ENCODE measurements at places on chromosomes 3 and 15.

- no peak for DNase-seq
Observed at GRCh38 chr3:79018671-79019136, 749.1 kb downstream of the ROBO1 start.

- no peak for DNase-seq
Observed at GRCh38 chr3:122975924-122976293, 51.7 kb downstream of the SEMA5B start.

GRCh38 chr3:195133462-195133861 lies 137.5 kb downstream of the XXYLT1 start:
- no peak for DNase-seq

DNA sequence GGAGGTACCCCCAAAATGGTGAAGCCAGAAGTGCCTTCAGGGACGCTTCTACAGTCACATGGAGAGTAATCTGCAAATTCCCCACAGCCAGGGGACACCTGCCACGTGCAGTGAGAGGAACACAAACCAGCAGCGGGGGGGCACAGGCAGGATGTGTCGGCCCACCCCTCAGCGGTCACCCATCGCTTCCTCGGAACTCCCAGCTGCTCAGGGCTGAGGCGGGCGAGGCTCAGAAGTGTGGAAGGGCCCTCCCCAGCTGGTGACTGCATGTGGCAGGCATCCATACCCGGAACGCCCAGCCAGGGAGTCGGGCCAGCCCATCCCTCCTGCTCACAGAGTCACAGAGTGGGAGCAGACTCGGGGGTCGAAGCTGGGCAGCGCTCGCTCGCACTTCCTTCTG lies 63.7 kb downstream of the SLC12A8 start:
- DNase-seq: no peak

DNA sequence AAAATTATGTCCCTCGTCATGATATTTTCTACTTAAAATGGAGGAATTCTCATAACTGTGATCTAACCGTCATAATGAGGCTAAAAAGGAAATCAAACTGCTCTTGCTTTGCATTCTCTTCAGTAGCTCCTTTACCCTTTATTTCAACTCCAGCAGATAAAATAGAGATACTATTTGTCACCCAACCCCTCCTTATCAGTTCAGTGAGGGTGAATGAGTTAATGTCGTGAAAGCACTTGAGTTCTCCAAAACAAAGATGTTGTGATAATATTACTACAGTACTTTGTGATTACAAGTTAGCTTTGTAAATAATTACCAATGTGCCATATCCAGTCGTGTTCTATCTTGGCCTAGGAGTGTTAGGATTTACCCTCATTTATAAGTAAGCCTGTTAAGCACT lies 63.4 kb upstream of the ANKRD28 start:
- DNase-seq: no peak

GRCh38 chr3:177554895-177555759 lies 357.8 kb upstream of the TBL1XR1 start:
- no peak for DNase-seq

DNA sequence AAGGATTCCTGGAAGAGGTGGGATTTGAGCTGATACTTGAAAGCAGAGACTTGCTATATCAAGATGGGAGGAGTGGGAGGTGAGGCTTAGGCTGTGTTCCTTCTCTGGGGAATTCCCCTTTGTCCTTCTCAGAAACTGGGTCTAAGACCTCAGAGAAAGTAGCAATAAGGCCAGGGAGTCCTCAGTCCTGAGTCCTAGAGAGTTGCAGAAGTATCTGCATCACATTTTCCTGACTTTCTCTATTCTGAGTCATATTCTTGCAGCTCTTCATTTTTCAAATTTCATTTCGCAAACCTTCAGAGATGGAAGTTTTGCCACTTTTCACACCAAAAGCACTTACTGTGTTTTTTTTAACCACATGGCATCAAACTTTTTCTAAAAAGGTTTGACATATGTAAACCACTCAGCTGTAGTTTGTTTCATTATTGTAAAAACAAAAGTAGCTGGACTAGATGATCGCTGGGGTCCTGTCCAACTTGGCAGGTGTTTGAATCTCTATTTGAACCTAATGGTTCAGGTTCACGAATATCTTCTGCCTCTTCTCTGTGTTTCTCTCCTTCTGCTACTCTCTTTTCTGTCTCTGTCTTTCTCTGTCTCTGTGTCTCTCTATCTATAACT lies 21.3 kb downstream of the COLQ start:
- DNase-seq: no peak

- DNase-seq: no peak
Observed at GRCh38 chr3:123082370-123083065, 15.7 kb downstream of the PDIA5 start.

DNA sequence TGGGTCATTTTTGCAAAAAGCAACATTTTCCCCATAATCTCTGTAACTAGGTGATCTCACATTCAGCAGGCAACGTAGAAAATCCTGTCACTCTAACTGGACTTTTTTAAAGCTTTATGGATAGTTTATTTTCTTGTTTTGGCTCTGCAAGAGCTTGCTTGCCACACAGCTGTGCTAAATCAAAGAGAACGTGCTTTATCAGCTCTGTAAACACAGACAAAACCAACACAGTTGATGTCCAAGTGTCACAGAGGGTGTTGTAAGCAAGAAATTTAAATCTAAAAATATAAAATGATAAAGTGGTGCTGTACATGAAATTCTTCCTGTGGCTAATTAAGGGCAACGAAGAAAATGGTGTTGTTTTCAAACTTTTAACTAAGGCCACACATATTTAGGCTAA lies 97.5 kb upstream of the STAC start:
- DNase-seq: no peak

DNA sequence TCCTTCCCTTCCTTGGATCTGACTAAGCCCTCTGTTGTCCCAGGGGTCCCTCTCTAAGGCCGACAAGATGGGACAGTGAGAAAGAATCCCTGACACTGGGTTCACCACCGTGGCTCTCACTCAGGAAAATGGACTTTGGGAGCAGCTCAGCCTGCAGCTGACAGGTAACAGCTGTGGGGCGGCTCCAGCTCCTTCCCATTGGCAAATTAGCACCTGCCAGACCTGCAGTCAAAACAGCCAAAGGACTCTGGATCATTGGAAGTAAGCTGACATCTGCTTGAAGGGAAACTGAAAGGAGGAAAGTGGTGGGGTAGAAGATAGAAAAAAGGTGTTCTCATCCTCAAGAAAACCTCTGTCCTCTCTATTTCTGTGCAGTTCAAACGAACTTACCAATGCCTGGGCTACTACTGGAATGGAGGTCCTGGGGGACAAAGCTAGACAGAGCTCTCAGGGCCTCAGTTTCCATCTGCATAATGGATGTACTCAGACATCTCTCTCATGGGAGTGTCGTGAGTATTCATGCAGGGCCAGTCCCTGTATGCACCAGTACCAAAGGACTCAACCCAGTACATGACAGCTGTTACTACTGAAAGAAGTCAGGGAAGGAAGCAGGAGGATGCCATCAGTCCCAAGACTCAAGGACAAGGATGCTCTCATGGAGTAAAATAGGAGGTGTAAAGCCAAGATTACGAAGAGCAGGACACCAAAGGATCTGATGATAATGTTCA lies 53.6 kb upstream of the DCLK3 start:
- DNase-seq: no peak

DNA sequence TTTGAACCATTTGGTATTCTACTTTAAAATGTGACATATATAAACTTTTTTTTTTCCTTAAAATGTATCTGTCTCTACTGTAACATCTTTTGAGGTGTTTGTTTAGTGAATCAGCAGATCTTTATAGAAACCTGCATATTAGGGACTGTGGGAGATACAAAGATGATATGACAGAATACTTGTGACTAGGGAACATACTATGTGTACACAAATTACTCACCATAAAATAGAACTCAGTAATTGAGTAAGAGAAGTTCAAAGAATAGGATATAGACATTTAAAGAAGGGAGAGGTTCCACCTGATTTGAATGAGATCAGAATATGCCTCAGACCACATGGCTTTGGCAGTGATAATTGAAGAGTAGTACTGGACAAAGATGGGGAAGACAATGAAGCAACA lies 47.9 kb downstream of the ATP2C1 start:
- DNase-seq: no peak

DNA sequence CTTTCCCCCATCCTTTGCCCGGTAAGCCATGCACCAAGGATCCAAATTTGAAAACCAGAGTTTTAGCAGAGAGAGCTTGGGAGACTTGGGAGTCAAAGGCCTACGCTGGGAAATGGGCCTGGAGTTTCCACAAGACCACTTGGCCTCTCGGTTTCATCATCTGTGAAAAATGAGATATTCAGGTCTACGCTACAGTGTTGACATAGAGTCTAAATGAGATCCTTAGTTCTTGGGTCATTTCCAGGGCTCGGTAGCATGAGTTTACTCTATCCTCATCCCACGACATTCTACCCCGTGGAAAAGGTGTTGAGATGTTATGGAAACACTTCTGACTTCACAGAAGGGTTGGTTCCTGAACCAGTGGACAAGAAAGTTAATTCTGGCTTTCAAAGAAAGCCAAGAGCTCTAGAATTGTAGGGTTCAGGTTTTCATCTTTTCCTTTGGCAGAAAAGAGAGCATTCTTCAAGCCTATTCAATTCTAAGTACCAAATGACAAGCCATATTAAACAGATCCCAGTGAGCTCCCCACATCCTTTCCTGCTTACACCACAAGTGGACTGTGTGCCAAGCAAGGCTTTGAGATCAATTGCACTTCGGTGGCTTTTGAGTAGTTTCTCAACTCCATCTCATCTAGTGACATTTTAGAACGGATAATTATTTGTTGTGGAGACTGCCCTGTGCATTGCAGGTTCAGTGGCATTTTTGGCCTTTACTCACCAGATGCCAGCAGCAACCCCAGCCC lies 219.7 kb downstream of the SLCO3A1 start:
- no peak for DNase-seq

DNA sequence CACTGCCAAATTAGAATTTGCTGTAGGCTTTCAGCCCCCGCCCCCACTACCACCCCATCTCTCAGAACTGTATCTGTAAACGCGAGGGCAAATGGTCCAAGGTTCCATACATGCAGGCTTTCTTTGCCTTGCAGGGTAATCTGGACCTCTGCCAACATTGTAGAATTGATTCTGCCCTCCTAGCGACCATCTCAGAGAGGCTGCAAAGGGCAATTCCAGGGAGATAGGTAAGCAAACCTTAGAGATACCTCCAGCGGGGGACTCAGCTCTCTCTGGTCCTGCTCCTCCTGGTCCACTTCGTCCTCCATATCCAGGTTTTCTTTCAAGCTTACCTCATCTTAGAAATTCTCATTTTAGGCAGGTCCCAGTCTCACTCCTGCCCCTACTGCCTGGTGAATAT lies 64.4 kb downstream of the SLMAP start:
- DNase-seq: no peak

GRCh38 chr3:132405188-132405587 lies 12.1 kb upstream of the DNAJC13 start:
- DNase-seq: no peak

GRCh38 chr3:38105525-38105924 lies 31.4 kb downstream of the ACAA1 start:
- DNase-seq: no peak

DNA sequence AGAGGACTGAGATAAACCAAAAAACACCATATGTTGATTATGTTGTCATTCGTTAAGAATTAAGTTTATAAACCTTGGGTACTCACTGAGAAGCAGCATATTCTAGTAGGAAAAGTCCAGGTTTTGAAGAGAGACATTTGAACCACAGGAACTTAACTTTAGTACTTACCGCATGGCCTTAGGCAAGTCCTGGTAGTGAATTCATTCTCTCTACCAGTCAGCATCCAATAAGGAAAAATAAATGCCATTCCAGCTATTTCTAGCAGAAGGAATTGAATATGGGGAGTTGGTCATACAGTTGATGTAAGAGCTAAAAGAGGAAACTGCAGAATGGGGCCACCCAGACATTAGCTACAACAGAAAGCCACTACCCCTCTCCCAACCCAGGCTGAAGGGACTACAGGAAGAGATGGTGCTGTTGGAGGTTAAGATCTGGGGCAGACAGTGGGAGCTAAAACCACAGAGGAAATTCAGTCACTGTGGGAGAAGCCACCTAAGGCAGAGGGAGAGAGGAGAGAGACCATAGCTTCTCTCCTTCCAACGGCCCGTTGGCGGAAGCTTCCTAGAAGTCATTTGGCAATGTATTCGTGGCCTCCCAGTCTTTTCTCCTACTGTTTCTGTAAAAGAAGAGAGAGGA lies 133.8 kb upstream of the RARB start:
- no peak for DNase-seq

- DNase-seq: no peak
Observed at GRCh38 chr3:123521179-123521969, 63.5 kb downstream of the HACD2 start.

GRCh38 chr3:20990896-20991295 lies 760.1 kb downstream of the ZNF385D start:
- no peak for DNase-seq

DNA sequence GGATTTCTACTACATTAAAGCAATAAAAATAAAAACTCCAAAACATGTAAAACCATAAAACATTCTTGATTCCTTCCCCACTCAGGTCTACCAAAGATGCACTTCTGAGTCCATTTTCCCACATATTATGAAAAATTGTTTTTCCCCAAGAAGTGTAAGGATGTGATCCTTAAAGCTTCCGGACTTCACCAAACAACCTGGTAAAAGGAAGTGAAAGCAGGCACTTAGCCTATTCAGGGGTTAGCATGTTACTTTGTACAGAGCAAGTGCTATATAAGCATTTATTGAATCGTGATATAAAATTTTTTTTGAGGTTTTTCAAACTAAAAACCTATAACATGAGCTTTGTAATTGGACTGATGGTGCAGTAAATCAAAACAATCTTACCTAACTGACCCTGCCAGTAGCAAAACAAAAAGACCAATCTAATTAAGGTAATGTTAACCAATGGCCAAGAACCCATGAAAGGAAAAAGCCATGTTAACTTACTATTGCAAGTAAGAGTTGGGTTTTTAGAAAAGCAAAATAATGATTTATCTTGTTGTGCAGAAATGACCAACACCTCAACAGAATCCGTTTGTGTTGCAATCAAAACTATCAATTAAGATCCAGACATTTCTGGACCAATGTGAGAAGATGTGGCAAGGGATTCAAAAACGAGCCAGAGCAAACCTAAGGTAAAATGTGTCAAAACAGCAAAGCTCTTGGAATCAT lies 1.8 kb downstream of the SETD2 start:
- no peak for DNase-seq

- DNase-seq: no peak
Observed at GRCh38 chr3:61875046-61875844, 313.9 kb downstream of the PTPRG start.

DNA sequence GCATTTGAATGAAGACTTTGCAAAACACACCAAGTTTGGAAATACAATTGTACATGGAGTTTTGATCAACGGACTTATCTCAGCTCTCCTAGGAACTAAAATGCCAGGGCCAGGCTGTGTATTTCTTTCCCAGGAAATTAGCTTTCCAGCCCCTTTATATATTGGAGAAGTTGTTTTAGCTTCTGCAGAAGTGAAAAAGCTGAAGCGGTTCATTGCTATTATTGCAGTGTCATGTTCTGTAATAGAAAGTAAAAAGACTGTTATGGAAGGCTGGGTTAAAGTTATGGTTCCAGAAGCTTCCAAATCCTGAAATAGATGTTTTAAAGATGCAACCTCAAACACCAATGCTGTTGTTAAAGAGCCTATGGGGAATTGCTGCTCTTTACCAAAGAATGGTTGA lies 11.5 kb downstream of the HTD2 start:
- DNase-seq: no peak

GRCh38 chr15:90720131-90720530 lies 3.0 kb downstream of the BLM start:
- DNase-seq: no peak

Measured in SW 1271 (cell line).